Breast epithelium (tissue), 4 donors: ENCODE measurements at places on chromosomes 1 and 21. TPM values are rescaled to one million over a fixed set of nuclear protein-coding genes. Genes with fewer than 3 reads are reported as not detected.

GRCh38 chr21:42878678-42878992 is 704 bp downstream of the WDR4 start:
- DNase-seq = no peak
- H3K27me3 ChIP-seq = no peaks in the 10 kb centered on the region
- H3K36me3 ChIP-seq = no peaks in the 10 kb centered on the region
- no peaks in the 10 kb centered on the region for H3K4me1 ChIP-seq
- peak overlapping the region; percentile 99 for H3K4me3 ChIP-seq
- peak overlapping the region; percentile 93 for H3K27ac ChIP-seq

DNA sequence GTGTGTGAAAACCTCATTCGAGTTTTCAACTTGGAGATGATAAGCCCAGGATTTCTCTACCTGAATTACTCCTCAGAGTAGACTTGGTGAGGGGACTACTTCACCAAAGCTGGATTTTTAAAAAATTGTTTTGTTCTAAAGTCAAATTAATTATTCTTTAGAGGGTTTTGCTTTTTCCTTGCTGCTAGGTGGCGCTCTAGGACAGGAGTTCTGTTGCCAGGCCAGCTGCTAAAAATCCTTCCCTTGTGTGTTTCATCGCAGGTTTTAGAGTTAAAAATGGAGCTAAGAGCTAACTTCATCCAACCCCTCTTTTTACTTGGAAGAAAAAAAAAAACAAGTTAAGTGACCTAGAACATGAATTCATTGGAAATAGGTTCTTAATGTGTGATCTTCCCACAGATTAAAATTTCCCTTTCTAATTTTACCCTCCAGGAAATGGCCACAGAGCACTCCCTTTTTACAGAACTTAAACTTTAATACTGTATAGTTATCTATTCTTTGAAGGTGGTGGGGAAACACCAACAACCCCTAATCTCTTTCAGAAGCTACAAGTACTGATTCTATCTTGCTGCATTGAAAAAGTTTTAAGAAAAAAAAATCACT is 36.7 kb upstream of the FAM163A start:
- no peaks in the 10 kb centered on the region for H3K4me1 ChIP-seq
- H3K27ac ChIP-seq = no peak overlapping the region
- H3K27me3 ChIP-seq = no peaks in the 10 kb centered on the region
- no peak overlapping the region for H3K4me3 ChIP-seq

GRCh38 chr1:110718452-110718851 is 43.7 kb upstream of the KCNA3 start:
- no peaks in the 10 kb centered on the region for H3K27me3 ChIP-seq
- DNase-seq = no peak
- no peaks in the 10 kb centered on the region for H3K36me3 ChIP-seq
- no peak overlapping the region for H3K4me3 ChIP-seq

DNA sequence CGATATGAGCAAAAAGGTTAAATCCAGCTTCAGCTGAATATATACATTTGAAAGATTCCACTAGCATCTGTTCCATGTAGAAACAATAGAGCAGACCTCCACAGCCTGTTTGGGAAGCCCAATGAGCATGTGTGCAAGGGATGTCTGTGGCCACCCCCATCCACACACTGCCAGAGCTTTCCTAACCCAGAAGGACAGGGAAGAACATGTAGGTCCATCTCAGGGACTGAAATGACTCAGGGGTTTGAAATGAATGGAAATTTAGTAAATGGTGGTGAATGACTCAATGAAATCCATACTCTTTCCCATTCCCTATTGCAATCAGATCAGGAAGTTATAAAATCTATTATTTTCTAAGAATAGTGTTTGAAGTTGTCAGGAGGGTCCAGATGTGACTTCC is 397.2 kb downstream of the DUSP10 start:
- no peak overlapping the region for H3K27ac ChIP-seq
- no peaks in the 10 kb centered on the region for H3K4me1 ChIP-seq
- H3K4me3 ChIP-seq = no peak overlapping the region
- DNase-seq = no peak

DNA sequence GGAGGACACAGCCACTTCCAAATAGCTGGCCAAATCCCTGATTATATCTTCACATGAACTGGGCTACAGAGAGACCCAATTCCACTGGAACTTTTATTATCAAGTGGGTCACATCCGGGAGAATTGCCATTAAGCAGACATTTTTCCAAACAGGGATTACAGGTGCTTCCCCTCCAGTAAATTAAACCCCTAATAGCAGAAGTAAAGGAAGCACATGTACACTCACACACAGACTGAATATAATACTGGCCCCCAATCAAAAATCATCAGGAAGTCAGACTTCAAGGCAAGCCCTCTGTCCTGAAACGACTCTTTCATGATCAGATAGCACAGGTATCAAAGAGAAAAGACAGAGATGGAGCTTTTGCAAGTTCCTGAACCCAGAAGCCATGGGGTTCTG is 118.6 kb upstream of the PPP2R5A start:
- no peak overlapping the region for H3K27ac ChIP-seq
- no peak overlapping the region for H3K4me3 ChIP-seq
- no peaks in the 10 kb centered on the region for H3K4me1 ChIP-seq
- no peak for DNase-seq
- no peaks in the 10 kb centered on the region for H3K36me3 ChIP-seq

- no peak overlapping the region for H3K27ac ChIP-seq
- H3K4me1 ChIP-seq = no peaks in the 10 kb centered on the region
- H3K27me3 ChIP-seq = no peaks in the 10 kb centered on the region
- H3K4me3 ChIP-seq = no peak overlapping the region
- H3K36me3 ChIP-seq = no peaks in the 10 kb centered on the region
These were observed 33.4 kb downstream of the TLR5 start for GRCh38 chr1:223109581-223110026.

DNA sequence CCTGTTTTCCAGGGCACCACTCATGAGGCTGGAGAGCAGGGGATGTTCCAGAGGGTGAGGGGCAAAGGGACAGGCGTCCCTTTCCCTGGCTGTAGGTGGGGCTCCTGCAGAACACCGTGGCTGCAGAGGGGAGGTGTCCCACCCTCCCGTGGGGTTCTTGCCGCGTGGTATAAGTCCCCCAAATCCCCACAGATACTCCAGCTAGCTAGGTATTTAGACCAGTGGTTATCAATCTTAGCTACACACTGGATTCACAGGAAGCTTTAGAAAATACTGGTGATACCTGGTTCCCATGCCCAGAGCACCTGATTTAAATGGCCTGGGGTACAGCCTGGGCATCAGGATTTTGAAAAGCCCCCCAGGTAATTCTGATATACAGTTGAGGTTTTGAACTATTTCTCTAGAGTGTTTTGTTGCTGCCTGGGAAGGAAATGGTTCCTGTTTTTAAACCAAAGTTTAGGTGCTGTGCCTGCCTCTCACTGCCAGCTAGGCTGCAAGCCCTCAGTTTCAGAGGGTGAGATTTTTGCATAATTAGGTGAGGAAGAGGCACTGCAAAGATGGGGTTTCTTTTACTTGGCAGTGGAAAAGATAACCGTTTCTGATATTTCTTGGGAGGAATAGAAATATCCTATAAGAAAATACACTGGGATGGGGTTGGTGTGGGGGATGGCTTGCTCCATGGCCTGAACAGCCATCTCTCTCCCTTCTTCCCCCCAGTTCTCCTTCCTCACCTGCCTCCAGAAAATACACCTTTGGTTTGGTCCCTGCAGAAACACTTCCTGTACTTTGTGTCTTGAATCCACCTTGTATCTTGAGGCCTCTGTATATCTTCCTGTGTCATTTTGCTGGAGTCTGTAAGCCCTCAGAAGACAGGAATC is 51.7 kb downstream of the RASSF5 start:
- DNase-seq = no peak
- H3K36me3 ChIP-seq = no peaks in the 10 kb centered on the region
- peak overlapping the region; percentile 84 for H3K27ac ChIP-seq

DNA sequence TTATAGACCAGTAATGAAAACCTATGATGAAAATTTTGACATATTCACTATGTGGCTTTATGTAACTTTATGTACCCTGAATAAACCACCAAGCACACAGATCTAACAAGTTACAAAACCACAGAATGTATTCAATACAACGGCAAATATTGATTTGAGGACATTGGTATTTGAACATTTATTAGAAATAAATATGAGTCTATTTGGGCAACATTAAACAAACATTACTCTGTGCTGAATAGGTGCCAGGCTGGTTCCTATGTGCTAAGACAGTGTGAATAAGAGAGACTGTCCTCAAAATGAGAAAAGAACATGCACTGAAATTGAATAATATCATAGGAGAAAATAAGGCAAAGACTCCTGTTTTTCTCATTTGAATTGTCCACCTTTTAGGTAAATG is 1341.2 kb downstream of the PLA2G4A start:
- H3K4me1 ChIP-seq = no peaks in the 10 kb centered on the region
- H3K27ac ChIP-seq = no peak overlapping the region
- no peak for DNase-seq
- H3K36me3 ChIP-seq = no peaks in the 10 kb centered on the region
- no peak overlapping the region for H3K4me3 ChIP-seq

- peaks cover 4% of the 10 kb centered on the region for H3K4me1 ChIP-seq
- H3K4me3 ChIP-seq = no peak overlapping the region
- H3K36me3 ChIP-seq = no peaks in the 10 kb centered on the region
These were observed 22.6 kb upstream of the TRABD2B start for GRCh38 chr1:48019714-48020315.

- no peaks in the 10 kb centered on the region for H3K4me1 ChIP-seq
- peak overlapping the region; percentile 12 for H3K27ac ChIP-seq
- no peak for DNase-seq
- no peaks in the 10 kb centered on the region for H3K27me3 ChIP-seq
These were observed 436.5 kb upstream of the VAMP3 start for GRCh38 chr1:7334475-7335035.

- no peak for DNase-seq
- no peaks in the 10 kb centered on the region for H3K36me3 ChIP-seq
- no peaks in the 10 kb centered on the region for H3K4me1 ChIP-seq
- no peak overlapping the region for H3K4me3 ChIP-seq
- no peak overlapping the region for H3K27ac ChIP-seq
These were observed 13.2 kb downstream of the COQ8A start for GRCh38 chr1:226953175-226953800.

- peak overlapping the region; percentile 70 for H3K27ac ChIP-seq
- no peaks in the 10 kb centered on the region for H3K36me3 ChIP-seq
- H3K27me3 ChIP-seq = no peaks in the 10 kb centered on the region
- no peak for DNase-seq
These were observed 90.7 kb upstream of the VAMP3 start for GRCh38 chr1:7680207-7680954.

- no peak overlapping the region for H3K4me3 ChIP-seq
- no peak for DNase-seq
- H3K36me3 ChIP-seq = no peaks in the 10 kb centered on the region
- no peak overlapping the region for H3K27ac ChIP-seq
These were observed 533.6 kb downstream of the PTPRC start for GRCh38 chr1:199172171-199173124.

DNA sequence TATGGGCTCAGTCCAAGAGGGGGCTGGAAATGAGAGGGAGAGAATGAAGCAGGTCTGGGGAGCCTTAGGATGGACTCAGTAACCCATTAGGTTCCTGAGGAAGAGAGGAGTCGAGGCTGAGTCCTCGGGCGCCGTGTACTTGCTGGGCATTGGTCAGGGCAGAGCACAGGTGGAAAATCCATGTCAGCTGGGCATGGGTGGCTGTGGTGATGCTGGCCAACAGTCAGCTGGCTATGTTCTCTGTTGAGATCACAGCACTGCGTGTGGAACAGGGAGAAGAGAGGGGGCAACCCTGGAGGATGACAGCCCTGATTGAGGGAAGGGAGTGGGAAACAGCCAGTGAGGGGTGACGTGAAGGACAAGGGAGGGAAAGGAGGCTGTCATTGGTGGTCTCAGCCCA is 43.1 kb upstream of the CLSTN1 start:
- no peaks in the 10 kb centered on the region for H3K27me3 ChIP-seq
- no peak for DNase-seq
- no peak overlapping the region for H3K4me3 ChIP-seq
- H3K27ac ChIP-seq = no peak overlapping the region

GRCh38 chr1:168585937-168586336 is 9.5 kb downstream of the XCL1 start:
- no peaks in the 10 kb centered on the region for H3K36me3 ChIP-seq
- H3K4me3 ChIP-seq = no peak overlapping the region
- H3K27me3 ChIP-seq = no peaks in the 10 kb centered on the region
- no peak overlapping the region for H3K27ac ChIP-seq

- DNase-seq = no peak
- no peak overlapping the region for H3K27ac ChIP-seq
- no peaks in the 10 kb centered on the region for H3K27me3 ChIP-seq
- H3K4me3 ChIP-seq = no peak overlapping the region
These were observed 8.8 kb downstream of the COL24A1 start for GRCh38 chr1:86147755-86148154.

DNA sequence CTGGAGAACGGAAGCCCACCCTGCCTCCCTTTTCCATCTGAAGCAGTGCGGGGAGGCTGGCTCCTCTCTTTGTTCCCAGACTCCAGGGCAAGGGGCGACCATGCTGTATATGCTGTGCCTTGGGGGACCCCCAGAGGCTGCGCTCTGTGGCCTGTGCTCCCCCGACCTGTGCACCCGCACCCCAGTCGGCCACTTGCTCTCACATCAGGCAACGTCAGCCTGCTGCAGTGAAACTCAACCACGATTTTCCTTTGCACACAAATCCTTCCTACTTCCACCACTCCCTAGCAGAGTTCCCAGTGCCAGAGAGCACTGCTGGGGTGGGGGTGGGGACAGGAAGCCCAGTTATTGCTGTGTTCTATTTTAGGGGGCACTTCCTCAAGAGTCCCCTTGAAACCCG is 52.5 kb downstream of the SIM2 start:
- H3K36me3 ChIP-seq = no peaks in the 10 kb centered on the region
- no peak overlapping the region for H3K4me3 ChIP-seq
- H3K27me3 ChIP-seq = peaks cover 7% of the 10 kb centered on the region
- H3K27ac ChIP-seq = no peak overlapping the region
- no peaks in the 10 kb centered on the region for H3K4me1 ChIP-seq

GRCh38 chr1:49416758-49417157 is 607.0 kb downstream of the AGBL4 start:
- H3K27me3 ChIP-seq = no peaks in the 10 kb centered on the region
- no peaks in the 10 kb centered on the region for H3K4me1 ChIP-seq
- no peak overlapping the region for H3K4me3 ChIP-seq
- H3K27ac ChIP-seq = no peak overlapping the region

- no peaks in the 10 kb centered on the region for H3K4me1 ChIP-seq
- DNase-seq = no peak
- H3K27ac ChIP-seq = peak overlapping the region; percentile 34
- no peaks in the 10 kb centered on the region for H3K27me3 ChIP-seq
- no peaks in the 10 kb centered on the region for H3K36me3 ChIP-seq
- no peak overlapping the region for H3K4me3 ChIP-seq
These were observed 487.6 kb downstream of the DPYD start for GRCh38 chr1:97433094-97433823.

- no peaks in the 10 kb centered on the region for H3K36me3 ChIP-seq
- no peak overlapping the region for H3K4me3 ChIP-seq
- no peak overlapping the region for H3K27ac ChIP-seq
- H3K4me1 ChIP-seq = no peaks in the 10 kb centered on the region
- H3K27me3 ChIP-seq = no peaks in the 10 kb centered on the region
- DNase-seq = no peak
These were observed 123.5 kb downstream of the CRB1 start for GRCh38 chr1:197391303-197392226.

Gene SGIP1
- 3.1 TPM for total RNA-seq

Gene AJAP1
- total RNA-seq = 0.66 TPM

Gene PLEKHN1
- total RNA-seq = 1.6 TPM

Gene ATP5PB
- total RNA-seq = 148 TPM

Gene HES4
- total RNA-seq = 8.3 TPM

Gene USH2A
- not detected for total RNA-seq

Gene SFN
- not detected for total RNA-seq

Gene NTRK1
- 0.16 TPM for total RNA-seq

Gene UTS2
- not detected for total RNA-seq

Gene TBX19
- 4.9 TPM for total RNA-seq
